GM10248 (cell line): ENCODE measurements at places on chromosomes 5 and 9.

DNA sequence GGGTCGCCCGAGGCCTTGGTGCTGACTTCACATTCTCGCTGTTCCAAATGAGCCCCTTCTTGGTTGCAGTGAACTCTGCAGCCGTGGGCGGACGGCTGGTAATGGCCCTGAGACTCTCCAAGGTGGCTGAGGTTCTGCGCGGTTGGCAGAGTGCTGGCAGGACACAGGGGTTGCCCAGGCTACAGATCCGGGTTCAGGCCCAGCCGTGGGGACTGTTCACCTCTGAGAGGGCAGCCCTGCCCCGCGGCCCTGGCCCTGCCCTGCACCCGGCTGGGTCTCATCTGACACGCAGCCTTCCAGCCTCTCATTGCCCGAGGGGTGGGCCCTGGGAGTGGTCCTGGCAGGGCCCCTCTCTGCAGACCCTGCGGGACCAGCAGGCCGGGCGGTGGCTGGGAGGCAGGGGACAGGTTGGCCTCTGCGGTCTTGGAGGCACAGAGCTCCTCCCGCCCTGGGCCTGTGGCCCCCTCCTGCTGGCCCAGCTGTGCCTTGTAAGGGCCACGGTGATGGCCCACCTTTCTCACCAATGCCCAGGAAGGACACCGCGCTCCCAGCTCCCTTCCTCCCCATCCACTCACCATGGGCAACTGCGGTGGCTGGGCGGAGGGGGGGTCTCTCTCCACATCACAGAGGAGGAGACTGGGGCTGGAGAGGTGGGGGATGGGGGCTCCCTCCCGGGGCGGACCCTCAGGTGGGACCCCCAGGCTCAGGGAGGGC, 51.6 kb downstream of the AHRR start:
- DNase-seq = no peak

- no peak for DNase-seq
These were observed 173.3 kb upstream of the GAS1 start for GRCh38 chr9:87120610-87121009.

GRCh38 chr5:136560126-136560525, 194.8 kb upstream of the TRPC7 start:
- no peak for DNase-seq

- no peak for DNase-seq
These were observed 89.3 kb downstream of the ZCCHC7 start for GRCh38 chr9:37209431-37210386.

- DNase-seq = no peak
These were observed 840.3 kb upstream of the SEMA6A start for GRCh38 chr5:117414926-117415325.

- no peak for DNase-seq
These were observed 10.6 kb upstream of the SH3RF2 start for GRCh38 chr5:145925803-145926202.

DNA sequence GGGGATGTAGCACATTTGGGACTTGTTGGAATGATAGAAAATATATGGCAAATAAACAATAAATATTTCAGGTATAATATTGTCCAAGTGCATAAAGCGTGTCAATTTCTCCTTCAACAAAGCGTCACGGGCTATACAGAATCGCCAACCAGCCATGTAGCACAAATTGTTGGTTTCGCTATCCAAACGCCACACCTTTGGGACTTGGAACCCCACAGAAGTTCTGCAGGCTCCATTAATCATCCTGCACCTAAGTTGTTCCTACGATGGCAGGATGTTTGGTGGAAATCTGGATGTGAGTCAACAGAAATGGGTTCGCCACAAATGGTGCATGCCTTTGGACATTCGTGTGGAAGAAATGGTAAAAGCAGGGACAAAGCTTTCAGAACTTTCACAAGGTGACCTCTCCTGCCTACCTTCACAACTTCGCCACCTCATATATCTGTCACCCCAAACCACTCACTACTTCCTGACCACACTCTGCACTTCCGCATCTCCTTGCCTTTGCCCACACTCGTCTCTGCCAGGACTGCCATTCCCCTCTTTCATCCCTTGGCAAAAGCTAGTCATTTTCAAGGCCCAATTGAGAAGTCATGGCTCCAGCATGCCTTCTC, 95.7 kb downstream of the LHFPL2 start:
- DNase-seq = no peak

GRCh38 chr5:102411-103043, 10.6 kb downstream of the PLEKHG4B start:
- DNase-seq = no peak

DNA sequence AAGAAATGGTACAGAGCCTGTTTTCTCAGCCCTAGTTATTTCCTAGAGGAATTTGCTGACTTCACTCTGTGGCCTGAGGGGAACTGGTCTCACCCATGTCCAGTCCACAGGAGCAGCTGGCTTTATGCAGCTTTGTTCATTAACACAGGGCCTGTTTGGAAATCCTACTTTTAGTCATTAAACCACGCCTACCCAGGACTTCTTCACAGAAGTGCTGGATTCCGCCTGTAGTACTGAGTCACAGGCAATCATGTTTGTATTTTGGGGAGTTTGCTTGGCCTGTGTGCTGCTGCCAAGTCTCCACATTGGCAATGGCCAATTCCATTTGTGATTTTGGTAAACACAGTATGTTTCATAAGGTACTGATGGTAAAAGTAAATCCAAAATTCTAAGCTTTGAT, 52.8 kb downstream of the CTNND2 start:
- no peak for DNase-seq

DNA sequence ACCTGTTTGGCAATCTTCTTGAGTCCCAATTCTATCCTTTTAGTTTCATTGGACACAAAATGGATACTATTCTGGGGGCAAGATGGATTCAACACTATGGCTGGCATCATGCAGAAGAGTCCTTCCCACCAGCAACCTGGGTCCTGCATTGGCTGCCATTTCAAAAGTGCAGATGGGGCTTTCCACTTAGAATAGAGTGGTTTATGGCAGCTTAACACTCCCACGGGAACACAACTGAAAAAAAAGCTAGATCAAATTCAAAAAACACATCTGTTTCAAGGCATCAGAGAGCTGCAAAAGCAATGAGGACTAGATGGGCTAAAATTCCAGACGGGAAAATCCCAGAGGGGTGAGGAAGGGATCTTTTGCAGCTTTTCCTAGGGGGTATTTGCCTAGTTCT, 11.2 kb upstream of the HMHB1 start:
- DNase-seq = no peak

DNA sequence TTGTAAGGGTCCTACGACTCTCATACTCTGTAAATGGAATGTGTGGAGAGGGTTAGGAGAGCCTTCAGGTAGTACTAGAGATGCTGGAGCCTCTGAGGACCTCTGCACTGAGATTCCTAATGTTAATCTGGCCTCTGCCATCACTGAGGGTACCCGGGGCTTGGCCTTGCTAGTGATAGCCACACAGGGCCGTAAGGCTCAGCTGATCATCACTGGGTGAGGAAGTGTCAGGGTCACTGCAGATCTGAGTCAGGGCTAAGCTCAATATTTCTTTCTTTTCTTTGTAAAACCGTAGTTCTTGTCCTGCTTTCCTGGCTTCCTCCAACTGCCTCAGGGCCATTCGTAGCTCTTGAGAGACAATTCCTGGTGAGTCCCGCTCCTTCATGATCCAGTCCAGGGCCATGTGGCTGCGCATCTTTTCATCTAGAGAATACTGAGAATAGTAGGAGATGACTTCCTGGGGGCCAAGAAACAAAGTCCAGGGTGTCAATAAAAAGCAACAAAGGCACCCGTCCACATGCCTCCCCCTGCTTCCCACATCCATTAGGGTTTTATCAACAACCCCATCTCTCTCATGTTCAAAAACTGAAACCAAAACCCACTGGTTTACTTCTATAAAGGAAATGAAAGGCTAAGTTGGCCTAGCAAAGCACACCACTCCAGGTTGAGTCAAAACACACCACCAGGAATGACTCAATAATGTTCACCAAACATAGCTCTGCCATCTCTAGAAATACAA, 47.7 kb downstream of the LIX1 start:
- peak; percentile 73 for DNase-seq

DNA sequence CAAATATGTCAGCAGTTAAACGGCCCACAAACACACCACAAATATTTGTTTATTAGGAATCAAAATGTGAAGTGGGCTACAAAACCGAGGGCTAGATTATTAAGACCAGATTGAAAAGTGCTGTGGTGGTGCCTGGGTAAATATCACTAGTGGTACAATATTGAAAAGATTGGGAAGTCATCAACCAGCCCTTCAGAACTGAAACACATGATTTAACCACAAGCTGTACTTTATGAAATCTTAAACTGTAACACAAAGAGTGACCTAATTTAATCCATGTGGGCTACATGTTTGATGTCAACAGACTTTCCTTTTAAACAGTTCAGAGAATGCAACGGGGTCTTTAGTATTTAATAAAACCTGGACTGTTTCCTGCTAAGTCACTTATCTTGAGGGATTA, 182.3 kb downstream of the SPATA31D1 start:
- DNase-seq = no peak

- DNase-seq = no peak
These were observed 91.8 kb upstream of the FER start for GRCh38 chr5:108655750-108656450.

GRCh38 chr9:120916991-120917880, 9.4 kb downstream of the TRAF1 start:
- no peak for DNase-seq

DNA sequence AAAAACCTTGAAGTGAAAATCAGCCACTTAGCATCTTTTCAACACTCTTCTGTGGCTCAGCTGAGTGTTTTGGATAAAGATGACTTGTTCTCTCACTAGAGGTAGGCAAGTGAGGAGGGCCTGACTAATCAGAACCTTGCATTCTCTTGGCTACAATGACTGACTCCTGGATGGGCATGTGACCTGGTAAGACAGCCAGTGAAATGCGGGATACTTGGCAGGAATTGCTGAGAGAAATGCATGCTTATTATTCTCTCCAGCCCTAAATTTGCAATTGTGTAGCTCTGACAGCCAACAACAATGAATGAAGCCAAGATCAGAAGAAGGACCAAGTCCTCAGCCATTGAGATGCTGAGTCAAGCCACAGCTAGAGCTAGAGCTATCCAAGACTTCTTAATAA, 490.5 kb upstream of the ZNF608 start:
- no peak for DNase-seq

DNA sequence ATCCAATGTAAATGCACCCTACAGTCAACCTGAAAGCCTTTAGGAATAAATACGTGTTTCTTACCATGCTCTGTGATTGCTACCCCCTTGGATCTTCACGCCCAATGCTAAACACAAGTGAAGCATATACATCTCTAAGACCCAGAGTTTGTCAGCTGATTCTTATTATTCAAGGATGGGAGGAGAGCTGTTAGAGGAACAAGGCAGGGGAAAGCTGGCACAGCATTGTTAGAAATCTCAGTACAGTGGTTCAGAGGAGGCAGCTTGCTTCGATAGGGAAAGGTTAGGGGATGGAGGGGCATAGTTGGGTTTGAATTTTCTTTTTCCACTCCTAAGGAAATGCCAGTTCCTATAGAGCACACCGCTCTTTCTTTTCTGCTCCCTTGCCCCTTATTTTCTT, 16.7 kb upstream of the TAF11L2 start:
- no peak for DNase-seq

GRCh38 chr5:81898403-81898802, 73.4 kb upstream of the ATG10 start:
- no peak for DNase-seq

- DNase-seq = no peak
These were observed 12.3 kb downstream of the RXRA start for GRCh38 chr9:134338394-134339182.

DNA sequence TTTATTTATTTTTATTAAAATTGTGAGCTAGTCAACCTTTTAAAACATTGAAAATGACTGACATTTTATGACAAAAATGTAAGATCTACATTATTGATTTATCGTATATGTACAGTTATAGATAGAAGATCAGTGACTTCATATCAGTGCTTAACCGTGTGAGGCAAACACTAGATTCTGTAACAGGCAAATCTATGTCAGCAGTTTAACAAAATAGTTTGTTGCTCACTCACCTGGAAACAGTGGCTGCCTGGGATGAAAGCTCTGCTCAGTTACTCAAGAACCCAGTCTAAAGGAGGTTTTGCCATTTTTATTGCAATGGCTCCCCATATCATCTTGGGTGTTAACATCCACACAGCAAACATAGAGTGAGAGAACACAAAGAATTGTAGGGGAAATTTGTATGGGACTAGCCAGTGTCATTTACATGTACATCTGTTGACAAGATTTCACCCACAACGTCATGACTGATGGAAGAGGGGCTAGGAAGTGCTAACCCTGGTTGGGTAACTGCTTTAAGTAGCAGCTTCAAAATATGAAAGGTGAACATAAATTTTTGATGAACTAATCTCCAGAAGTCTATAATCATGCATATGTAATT, 49.0 kb downstream of the SGCD start:
- DNase-seq = no peak

DNA sequence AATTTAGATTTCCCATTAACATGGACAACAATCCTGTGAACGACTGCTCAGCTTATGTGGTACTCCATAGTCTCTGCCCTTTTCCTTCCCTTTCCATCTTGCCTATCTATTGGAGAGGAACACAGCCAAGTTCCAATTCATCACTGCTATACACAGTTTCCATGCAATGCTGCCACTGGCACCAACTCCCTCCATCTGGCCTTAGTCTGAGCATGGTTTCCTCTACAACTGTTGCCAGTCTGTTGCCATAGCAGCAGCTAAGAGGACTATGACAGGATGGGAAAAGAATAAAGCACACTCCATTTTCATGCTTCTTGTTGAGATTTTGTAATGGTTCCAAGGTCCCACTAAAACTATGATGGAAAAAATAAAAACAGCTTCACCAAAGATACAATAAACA, 189.0 kb downstream of the HCN1 start:
- DNase-seq = no peak

DNA sequence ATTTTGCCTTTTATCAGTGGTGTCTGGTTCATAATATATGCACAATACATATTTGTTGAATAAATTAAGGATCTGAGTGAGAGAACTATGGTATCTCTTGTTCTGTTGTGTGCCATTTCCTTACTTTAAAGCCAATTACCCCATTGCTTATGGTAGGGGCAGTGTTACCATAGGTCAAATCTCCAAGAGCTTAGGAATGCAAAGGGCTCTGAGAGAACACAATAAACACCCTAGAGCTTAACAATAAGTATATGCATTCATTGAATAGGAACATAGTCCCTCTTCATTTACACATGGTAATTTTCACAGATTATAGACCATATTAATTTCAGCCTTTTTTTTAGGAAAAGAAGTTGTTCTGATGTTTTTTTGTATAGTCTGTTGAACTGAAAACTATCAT, 112.2 kb downstream of the MCTP1 start:
- no peak for DNase-seq

DNA sequence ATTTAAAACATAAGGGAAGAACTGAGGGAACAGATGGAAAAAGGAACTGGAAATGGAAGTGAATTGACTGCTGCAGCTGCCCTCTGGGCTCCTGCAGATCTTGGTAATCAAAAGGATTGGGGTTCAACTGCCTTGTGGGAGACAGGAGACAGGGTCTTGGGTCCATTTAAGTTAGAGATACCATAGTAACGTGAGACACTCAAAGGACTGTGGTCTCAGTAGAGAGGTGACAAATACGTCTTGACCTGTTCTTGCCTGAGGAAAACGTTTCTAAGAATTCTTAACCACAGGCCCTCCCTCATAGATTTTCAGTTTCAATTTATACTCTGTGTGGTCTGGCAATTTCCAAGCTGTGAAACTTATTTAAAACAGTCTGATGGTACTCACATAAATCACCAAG, 100.8 kb upstream of the DHFR start:
- peak; percentile 33 for DNase-seq
